ENCODE measurements at places on chromosomes 12 and 14.

GRCh38 chr14:105488781-105489541 is 2.1 kb upstream of the TEDC1 start:
- no peak for DNase-seq

DNA sequence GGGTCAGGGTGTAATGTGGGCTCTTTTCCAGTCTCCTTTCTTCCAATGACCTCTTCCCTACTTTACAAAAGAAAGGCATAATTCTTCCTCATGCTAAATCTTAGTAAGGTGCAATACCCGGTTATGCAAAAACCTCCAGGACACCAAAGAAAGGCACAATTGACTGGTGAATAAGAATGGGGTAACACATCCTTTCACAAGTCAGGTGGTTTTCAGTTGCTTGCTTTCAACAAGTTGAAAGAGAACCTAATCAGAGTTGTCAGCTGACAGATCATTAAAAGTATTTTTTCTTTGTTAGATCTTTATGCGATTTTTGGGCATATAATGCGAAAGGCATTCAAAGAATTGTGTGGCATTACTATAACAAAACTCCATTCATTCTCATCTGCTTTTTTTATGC is 1.3 kb upstream of the AEBP2 start:
- DNase-seq = no peak

- DNase-seq = no peak
Observed at GRCh38 chr14:22096514-22096895, 422.9 kb upstream of the OR4E1 start.

- DNase-seq = no peak
Observed at GRCh38 chr14:86038387-86039042, 508.6 kb downstream of the FLRT2 start.

DNA sequence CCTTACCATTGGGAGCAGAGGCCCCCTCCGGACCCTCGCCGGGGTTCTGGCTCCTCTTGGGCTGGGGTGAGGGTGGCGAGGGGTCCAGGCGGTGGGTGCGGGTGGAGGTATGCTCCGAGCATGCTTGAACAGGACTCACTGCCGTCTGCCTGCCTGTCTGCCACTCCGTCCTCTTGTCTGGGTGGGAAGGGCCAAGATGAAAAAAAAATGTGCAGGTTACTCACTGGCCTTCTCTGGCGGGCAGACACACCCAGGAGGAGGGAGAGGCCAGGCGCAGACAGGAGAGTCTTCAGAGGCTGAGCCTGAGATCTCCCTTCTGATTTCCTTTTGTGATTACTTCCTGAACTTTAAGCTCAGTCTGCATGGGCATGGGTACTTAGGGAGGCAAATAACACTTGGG is 76.1 kb downstream of the STON2 start:
- DNase-seq = no peak

GRCh38 chr12:53969588-53970259 is 3.2 kb upstream of the HOXC11 start:
- no peak for DNase-seq

- no peak for DNase-seq
Observed at GRCh38 chr14:67630186-67630585, 10.5 kb downstream of the ARG2 start.

DNA sequence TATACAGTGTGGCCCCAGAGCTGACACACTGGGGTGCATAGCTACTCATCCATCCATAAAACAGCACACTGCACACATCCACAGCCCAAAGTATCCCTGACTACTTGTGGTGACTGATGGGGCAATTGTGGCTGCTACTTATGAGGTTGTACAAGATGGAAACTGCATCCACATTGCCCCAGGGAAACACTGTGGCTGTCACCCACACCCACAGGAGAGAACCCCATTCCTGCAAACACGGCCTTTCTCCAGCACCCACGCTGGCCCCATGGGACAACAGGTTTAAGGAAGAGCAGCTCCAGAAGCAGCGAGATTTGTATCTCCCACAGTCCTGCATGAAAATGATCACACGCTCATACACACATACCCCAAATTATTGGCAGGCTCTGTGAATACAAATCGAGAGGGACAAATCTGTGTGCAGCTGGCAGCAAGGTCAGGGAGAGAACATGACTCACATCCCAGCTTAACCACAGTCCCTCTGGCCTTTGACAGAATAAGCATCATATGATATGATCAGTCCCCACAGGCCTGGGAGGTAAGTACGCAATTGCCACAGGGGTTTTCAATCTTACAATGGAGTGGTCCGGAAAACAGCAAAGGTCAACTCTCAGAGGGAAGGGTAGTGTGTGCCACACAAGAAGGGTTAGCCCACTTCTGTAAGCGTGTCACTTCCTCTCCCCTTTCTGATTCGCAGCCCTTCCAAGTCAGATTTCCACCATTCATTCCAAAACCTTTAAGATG is 61.9 kb downstream of the ESR2 start:
- DNase-seq = no peak

DNA sequence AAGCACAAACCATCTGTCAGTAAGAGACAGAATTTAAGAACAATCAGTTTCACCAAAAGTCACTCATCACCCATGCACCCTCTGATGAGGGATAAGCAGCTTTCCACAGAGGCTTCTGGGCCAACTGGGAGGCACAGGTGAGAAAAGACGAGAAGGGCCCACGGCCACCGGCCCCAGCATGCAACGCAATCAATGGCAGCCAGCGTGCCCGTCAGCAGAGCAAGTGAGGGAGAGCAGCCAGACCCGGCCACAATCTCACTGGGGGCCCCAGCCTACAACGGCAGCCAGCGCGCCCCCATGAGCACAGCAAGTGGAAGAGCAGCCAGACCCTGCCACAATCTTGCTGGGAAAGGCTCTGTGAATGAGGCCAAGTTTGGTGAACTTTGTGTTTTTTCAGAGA is 13.3 kb downstream of the ANKLE2 start:
- no peak for DNase-seq

DNA sequence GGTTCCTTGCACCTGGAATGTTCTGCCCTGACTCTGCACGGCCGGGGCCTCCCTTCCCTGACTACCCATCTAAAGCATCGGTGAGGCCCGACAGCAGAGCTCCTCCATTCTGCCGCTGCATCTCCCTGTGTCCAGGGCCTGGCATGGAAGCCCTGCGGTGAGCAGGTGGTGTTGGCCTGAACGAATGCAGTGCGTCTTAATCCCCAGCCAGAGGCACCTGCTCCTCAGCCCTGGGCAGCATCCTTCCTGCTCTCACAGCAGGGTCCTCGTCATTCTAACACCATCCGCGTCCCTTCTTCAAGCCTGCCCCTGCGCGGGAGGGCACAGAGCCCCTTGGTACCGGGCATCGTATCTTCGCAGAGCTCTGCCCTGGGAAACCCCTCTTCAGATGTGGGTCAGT is 15.4 kb downstream of the BEGAIN start:
- DNase-seq = no peak

GRCh38 chr12:25074113-25074512 is 120.8 kb downstream of the DNAI7 start:
- DNase-seq = no peak

- DNase-seq = no peak
Observed at GRCh38 chr12:90870971-90871725, 83.8 kb downstream of the CCER1 start.

GRCh38 chr12:32000373-32001005 is 41.3 kb downstream of the RESF1 start:
- no peak for DNase-seq

GRCh38 chr12:6074979-6075585 is 49.4 kb downstream of the VWF start:
- DNase-seq = no peak

DNA sequence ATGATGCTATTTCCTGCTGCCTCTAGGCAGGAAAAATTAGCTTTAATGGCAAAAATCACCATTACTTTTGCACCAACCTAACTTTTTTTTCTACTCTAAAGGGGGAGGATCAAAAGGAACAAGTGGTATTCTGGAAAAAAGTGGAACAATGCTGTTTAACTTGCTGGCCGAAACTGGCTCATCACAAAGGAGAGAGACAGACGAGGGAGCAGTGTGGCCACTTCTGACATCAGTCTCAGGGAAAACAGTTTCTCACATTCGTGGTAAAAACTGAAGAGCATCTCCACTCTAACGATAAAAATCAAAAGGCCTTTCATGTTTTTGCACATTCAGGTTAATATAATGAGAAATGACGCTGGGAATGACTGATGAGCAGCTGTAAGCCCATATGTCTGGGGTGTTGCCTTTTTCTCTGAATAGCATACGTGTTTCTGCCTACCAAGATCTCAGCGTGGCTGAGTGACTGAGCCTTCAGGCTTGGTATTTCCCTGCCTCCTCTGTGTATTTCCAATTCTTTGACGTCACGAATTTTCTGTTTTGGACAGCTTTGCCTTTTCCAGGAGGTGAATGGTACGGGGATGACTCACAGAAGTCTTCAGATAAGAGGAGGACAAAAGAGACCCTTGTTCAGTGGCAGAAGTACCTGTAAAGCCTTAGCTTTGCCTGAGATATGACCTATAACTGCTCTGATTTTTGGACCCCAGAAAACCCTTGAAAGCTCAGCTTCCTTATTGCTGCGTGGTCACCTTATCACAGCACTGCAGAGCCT is 358.8 kb downstream of the GLT1D1 start:
- no peak for DNase-seq

GRCh38 chr12:81758421-81759189 is 545 bp downstream of the PPFIA2 start:
- DNase-seq = no peak
